ENCODE measurements at places on chromosomes 4 and X. TPM values are rescaled to one million over a fixed set of nuclear protein-coding genes. Genes with fewer than 3 reads are reported as not detected.
A peak's percentile ranks its signal among the peaks of the same experiment; 100 is the strongest.

Gene RBM46
- not detected for total RNA-seq

DNA sequence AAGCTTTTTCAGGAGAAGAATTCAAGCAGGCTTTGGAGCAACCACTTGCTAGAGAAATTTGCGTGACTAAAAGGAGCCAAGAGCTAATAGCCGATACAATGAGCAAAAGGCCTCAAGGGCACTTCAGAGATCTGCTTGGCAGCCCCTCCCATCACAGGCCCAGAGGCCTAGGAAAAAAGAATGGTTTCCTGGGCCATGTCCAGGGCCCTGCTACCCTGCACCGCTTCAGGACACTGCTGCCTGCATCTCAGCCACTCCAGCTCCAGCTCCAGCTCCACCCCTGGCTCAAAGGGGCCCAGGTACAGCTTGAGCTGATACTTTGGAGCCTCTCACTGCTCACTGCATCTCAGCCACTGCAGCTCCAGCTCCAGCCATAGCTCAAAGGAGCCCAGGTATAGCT is 98.9 kb downstream of the FAM13A start:
- no peak overlapping the region for H3K4me3 ChIP-seq
- DNase-seq = no peak
- H3K27me3 ChIP-seq = no peaks in the 10 kb centered on the region
- H3K4me1 ChIP-seq = no peaks in the 10 kb centered on the region

Gene PDE5A
- 832 TPM for total RNA-seq

Gene PWWP3B
- not detected for total RNA-seq

DNA sequence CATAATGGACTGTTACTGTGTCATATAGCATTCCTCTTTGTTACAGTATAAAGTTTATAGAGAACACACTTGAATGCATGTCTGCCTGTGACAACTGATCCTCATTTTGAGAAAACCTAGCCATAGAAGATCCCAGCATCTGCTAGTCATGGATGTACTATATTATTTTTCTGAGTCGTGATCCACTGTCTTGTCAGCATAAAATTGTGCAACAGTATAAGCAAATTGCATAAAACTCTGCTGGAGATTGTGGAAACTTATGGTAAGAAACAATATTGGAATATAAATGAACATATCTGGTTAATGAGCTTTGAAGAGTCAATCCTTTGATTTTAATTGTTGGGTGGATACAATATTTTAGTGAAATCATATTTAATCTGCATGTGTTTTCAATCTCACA is 3.6 kb downstream of the NEIL3 start:
- H3K27me3 ChIP-seq = no peaks in the 10 kb centered on the region
- no peaks in the 10 kb centered on the region for H3K36me3 ChIP-seq
- H3K27ac ChIP-seq = no peak overlapping the region
- DNase-seq = no peak

GRCh38 chrX:124223524-124223923 is 108.9 kb upstream of the TEX13D start:
- no peaks in the 10 kb centered on the region for H3K27me3 ChIP-seq
- DNase-seq = no peak
- no peaks in the 10 kb centered on the region for H3K4me1 ChIP-seq
- no peaks in the 10 kb centered on the region for H3K36me3 ChIP-seq

GRCh38 chr4:45350438-45350837 is 624.1 kb upstream of the GNPDA2 start:
- H3K27ac ChIP-seq = no peak overlapping the region
- no peaks in the 10 kb centered on the region for H3K4me1 ChIP-seq
- peak; percentile 66 for DNase-seq
- no peak overlapping the region for H3K4me3 ChIP-seq
- no peaks in the 10 kb centered on the region for H3K36me3 ChIP-seq

DNA sequence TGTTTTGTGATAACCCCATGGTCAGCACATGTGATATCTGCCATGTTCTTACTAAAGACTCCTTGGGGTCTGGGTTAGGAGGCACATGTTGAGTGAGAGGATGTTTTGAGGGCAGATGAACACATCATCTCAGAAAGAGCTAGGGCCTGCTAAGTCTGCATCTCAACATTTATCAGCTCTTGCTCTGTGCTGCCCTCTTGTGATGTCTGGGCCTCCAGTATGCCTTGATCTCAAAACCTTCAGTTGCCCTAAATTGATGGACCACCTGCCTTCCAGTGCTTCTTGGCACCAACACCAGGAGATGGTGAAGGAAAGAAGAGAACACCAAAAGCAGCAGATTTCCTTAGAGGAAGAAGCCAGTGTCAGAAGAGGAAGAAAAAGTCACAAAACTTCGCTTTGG is 22.5 kb downstream of the MID1 start:
- no peak overlapping the region for H3K4me3 ChIP-seq
- no peak for DNase-seq
- no peak overlapping the region for H3K27ac ChIP-seq
- H3K36me3 ChIP-seq = no peaks in the 10 kb centered on the region
- peaks cover 2% of the 10 kb centered on the region for H3K4me1 ChIP-seq
- no peaks in the 10 kb centered on the region for H3K27me3 ChIP-seq

Gene MTNR1A
- not detected for total RNA-seq

Gene RIPPLY1
- not detected for total RNA-seq

DNA sequence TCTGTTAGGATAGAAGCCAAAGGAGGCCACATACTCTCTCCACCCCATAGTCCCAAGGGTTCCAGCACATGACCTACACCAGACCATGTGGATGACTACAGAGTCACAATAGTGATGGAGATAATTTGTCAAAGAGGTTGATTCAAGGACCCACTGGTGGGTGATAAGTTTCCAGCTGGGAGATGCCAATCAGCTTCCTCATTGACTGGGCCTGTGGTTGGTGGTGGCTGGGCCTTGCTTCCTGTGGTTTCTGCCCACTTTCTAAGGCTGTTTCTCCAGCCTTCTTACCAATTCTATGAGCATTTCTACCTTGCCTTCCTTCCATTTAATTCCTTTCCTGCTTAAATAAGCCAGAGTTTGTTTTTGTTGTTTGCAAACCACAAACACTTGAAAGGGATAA is 95.5 kb upstream of the CPEB2 start:
- no peak overlapping the region for H3K27ac ChIP-seq
- no peaks in the 10 kb centered on the region for H3K36me3 ChIP-seq
- H3K4me1 ChIP-seq = no peaks in the 10 kb centered on the region

DNA sequence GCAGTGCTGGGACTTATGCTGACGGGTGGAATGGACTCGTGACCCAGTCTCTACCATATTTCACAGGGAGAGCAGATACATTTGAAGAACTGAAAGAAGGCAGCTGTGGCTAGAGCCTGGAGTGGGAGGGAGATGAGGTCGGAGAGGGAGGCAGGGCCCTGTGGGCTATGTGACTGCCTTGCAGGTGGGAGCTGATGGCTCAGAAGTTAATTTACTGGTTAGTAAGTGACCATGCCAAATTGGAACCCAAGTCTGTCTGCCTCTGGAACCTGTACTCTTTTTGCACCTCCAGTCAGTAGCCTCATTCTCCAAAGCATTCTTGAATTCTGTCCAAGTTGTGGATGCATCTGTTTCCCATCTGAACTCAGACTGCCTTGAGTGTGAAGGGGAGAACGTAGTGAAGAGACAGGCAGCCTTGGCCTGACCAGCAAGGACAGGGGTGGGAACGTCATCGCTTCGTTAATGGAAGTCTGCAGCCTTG is 92.3 kb downstream of the REPS2 start:
- H3K4me3 ChIP-seq = no peak overlapping the region
- no peaks in the 10 kb centered on the region for H3K4me1 ChIP-seq
- H3K27me3 ChIP-seq = no peaks in the 10 kb centered on the region
- DNase-seq = peak; percentile 91
- H3K27ac ChIP-seq = no peak overlapping the region

DNA sequence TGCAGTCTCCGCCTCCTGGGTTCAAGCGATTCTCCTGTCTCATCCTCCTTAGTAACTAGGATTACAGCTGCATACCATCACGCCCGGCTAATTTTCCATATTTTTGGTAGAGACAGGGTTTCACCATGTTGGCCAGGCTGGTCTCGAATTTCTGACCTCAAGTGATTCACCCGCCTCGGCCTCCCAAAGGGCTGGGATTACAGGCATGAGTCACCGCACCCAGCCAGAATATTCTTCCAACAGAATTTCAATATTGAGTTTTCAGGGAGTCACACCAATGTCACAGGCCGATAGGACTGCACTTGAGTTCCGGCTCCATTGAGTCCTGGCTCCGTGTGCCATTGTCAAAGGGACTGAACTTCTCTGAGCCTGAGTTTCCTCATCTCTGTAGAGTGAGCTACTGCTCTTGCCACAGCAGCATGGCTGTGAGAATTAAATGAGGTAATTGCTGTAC is 82.9 kb downstream of the CLCN4 start:
- peaks cover 7% of the 10 kb centered on the region for H3K4me1 ChIP-seq
- DNase-seq = peak; percentile 73
- H3K36me3 ChIP-seq = no peaks in the 10 kb centered on the region
- H3K27me3 ChIP-seq = no peaks in the 10 kb centered on the region

DNA sequence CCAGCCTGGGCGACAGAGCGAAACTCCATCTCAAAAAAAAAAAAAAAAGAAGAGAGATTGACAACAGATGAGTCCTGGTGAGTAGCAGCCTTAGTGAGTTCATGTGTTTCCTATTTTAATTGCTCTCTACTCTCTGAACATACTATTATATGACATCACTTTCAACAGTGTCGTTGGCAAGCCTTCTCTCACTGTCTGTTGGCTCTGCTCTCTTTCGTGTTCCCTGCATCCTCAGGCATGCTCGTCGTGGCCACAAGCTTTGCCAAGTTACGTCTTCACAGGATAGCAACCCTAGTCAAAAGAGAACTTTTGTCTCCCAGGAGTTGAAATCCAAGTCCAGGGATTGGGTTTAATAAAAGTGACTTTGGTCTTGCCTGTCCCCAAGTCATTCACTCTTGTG is 117.1 kb upstream of the EGFL6 start:
- H3K27me3 ChIP-seq = no peaks in the 10 kb centered on the region
- DNase-seq = no peak
- H3K27ac ChIP-seq = no peak overlapping the region
- H3K36me3 ChIP-seq = no peaks in the 10 kb centered on the region
- no peaks in the 10 kb centered on the region for H3K4me1 ChIP-seq

Gene HEPH
- 43.1 TPM for total RNA-seq

Gene CT45A1
- not detected for total RNA-seq

- H3K4me3 ChIP-seq = no peak overlapping the region
- no peaks in the 10 kb centered on the region for H3K36me3 ChIP-seq
- no peaks in the 10 kb centered on the region for H3K27me3 ChIP-seq
Observed at GRCh38 chr4:70443329-70443728, 28.7 kb upstream of the MUC7 start.

DNA sequence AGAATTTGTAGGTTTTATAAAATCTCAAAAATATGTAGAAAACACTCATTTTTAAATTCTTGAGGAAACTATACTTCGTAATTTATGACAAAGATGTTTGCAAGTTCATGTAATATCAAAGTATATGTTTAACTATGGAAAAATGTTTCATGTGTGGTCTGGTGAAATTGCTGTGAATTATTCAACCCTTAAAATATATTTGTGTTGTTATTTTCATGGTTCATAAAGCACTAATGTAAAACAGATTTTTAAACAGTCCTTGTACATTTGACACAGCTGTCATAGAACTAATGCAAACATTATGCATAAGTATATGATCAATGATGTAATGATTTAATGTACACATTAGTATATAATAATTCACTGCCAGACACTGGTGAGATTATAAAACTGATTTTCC is 83.1 kb upstream of the ARSJ start:
- H3K4me1 ChIP-seq = no peaks in the 10 kb centered on the region
- H3K27me3 ChIP-seq = no peaks in the 10 kb centered on the region
- no peak overlapping the region for H3K4me3 ChIP-seq

DNA sequence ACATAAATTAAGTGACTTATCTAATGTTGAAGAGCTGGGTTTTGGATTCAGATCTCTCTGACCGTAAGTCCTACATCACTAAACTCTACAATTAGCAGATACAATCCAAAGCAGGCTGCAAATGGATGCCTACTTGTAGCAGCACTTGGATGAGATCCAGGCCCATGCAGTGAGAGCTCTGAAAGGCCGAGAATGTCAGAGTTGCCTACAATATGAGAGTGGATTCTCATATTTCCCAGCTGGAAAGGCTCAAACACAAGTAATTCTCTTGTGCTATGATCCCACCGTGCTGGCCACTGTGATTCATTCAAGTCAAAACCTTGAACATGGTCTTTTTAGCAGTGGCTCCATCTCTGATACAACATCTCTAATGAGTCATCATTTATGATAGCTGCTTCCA is 125.4 kb upstream of the CHRDL1 start:
- no peak overlapping the region for H3K4me3 ChIP-seq
- peak; percentile 39 for DNase-seq
- H3K36me3 ChIP-seq = no peaks in the 10 kb centered on the region

Gene PDGFRA
- 363 TPM for total RNA-seq

GRCh38 chr4:177968817-177969442 is 526.7 kb upstream of the AGA start:
- H3K4me3 ChIP-seq = no peak overlapping the region
- H3K27me3 ChIP-seq = no peaks in the 10 kb centered on the region
- DNase-seq = no peak
- H3K4me1 ChIP-seq = no peaks in the 10 kb centered on the region

DNA sequence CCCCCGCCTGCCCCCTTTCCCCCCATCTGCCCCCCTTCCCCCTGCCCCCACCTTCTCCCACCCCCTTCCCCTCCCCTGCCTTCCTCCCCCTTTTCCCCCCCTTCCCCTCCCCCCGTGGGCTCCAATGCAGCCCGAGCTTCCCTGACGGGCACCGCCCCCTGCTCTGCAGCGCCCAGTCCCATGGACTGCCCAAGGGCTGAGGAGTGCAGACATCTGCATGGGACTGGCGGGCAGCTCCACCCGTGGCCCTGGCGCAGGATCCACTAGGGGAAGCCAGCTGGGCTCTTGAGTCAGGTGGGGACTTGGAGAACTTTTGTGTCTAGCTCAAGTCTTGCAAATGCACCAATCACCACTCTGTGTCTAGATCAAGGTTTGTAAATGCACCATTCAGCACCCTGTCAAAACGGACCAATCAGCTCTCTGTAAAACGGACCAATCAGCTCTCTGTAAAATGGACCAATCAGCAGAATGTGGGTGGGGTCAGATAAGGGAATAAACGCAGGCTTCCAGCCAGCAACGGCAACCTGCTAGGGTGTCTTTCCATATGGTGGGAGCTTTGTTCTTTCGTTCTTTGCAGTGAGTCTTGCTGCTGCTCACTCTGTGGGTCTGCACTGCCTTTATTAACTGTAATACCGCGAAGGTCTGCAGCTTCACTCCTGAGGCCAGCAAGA is 300.5 kb upstream of the PABPC4L start:
- no peaks in the 10 kb centered on the region for H3K36me3 ChIP-seq
- no peak overlapping the region for H3K4me3 ChIP-seq

DNA sequence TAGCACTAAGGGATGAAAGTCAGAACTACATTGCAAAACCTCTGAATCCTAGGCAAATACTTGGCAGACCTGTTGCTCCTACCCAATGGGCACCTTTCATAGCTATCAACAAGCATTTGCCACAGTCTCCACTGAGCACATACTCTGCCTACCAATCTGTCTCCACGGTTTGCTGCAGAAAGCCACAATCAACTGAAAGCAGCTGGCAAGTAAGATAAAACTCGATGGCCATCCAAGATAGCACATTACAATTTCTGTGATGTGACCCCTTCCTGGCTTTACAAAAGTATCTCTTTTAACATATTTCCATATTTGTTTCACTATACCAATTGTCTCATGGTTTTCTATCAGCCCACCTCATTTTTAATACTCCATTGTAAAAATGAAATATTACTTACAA is 1060.5 kb upstream of the INTU start:
- H3K36me3 ChIP-seq = no peaks in the 10 kb centered on the region
- no peak overlapping the region for H3K27ac ChIP-seq
- no peaks in the 10 kb centered on the region for H3K4me1 ChIP-seq
- no peak for DNase-seq
- H3K27me3 ChIP-seq = no peaks in the 10 kb centered on the region

- H3K36me3 ChIP-seq = no peaks in the 10 kb centered on the region
- no peak overlapping the region for H3K4me3 ChIP-seq
- H3K27ac ChIP-seq = no peak overlapping the region
- peak; percentile 6 for DNase-seq
Observed at GRCh38 chrX:110245011-110245410, 72.9 kb downstream of the AMMECR1 start.

Gene CAPN6
- total RNA-seq = not detected
